ENCODE measurements at places on chromosomes 5 and 9.

DNA sequence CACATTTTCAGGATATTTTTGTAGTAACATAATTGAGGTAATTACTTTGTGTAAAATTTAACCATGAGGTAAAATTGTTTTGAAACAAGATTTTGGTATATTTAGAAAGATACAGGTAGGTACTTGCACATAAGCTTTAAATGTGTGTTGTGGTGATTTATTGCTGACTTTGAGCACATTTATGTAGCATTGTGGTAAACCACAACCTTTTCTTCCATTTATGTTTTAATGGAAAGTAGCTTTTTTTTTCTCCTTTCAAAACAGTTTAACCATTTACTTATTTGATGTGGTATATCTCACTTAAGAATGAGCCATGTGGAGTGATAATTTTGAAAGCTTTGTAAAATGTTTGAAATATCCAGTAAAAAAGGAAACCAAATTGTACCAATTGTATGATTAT is 35.6 kb downstream of the FCHO2 start:
- no peak for DNase-seq

DNA sequence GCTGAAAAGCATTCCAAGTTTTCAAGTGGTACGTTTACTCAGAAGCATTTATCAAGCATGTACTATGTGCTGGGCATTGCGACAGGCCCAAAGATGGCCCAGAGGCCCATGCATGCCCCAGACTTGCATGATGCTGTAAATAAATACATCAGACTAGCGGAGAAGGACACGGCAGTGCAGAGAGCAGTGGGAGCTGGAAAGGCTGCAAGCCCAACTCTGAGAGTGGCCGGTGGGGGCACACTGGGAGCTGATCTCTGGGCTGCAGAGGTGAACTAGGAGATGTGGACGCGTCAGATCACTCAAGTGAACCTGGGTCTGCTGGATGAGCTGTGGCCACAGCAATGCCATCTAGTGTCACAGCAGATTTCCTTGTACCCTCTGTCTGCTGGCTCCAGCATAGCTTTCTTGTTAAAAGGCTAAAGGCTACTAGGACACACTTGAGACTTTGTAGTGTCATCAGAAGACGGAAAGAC is 246.9 kb downstream of the FANCC start:
- no peak for DNase-seq

DNA sequence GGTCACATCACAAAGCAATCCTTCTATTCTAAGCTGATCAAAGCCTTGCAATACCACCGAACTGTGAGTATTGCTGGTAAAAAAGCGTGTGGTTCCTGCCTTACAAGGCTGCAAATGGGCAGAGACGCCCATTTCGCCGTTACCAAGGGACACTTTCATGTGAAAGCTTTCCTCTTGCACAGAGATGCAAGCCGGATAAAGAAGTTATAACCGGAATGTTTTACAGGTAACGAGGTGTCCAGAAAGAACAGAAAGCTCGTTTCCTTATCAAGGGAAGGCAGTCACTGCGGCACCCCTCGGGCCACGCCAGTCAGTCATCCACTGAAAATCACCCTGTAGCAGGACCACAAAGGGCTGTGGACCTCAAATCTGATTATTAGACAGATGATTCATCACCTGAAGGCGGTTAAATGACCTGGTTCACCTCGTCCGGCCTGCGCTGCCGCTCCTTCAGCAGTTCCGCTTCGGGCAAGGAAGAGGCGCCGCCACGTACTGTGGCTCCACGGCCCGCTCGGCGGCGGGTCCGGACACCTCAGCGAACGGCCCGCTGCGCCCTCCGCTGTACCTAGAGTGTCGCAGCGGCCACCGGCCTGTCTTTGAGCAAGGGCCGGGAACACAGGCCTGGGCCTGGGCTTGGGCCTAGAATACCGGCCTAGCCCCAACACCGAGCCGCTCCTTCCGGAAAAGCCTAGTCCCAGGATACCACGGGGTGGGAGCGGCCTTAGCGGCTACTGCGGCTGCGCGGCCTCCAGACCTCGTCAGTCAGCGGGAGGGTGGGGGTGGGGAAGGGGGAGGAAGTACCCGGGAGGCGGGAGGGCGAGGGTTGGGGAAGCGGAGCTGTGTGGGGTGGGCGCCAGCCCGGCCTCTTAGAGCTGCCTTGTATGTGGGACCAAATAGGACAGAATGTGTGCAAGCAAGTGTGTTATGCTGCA is at the start of gene KLHL9:
Gene KLHL9, minus strand, starts transcription at position 704 of the 932 bp plus-strand sequence. Its CDS starts 545 bp downstream, at position 159.
- peak; percentile 70 for DNase-seq

DNA sequence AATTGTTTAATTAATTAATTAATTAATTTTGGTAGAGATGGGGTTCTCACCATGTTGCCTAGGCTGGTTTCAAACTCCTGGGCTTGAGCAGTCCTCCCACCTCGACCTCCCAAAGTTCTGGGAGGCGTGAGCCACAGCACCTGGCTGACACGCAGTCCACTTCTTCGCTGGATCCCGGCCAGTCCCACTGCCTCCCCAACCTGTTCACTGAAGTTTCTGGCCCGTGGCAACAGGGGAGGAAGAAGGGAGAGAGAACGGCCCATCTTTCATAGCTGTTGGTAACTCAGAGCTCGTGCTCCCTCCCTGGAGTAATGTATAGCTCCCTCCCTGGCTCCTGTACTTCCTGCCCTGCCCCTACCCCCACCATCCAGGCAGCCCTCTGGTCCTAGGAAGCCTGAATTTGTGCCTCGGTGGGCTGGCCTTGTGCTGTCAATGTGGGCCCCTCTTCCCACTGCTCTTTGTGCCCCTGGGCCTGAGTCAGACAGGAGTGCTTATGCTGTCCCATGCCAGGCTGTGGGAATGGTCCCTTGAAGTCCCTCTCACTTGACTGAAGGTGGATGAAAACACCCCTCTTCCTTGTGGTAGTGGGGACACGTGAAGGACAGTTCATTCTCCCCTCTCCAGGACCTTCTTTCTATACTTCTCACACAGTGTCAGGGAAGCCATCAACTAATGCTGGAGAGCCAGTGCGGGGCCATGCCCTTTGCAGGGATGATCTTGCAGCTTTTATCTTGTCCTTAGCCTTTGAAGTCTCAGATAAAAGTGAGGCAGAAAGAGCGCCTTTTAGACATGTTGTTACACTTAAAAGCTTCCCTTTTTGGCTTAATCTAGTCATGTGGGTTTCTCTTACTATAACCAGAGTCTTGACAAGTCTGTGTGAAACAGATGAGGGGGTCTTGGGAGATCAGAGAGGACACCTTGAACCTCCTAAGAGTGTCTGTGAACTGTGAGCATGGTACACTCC is 38.1 kb downstream of the ANGPTL2 start:
- no peak for DNase-seq

DNA sequence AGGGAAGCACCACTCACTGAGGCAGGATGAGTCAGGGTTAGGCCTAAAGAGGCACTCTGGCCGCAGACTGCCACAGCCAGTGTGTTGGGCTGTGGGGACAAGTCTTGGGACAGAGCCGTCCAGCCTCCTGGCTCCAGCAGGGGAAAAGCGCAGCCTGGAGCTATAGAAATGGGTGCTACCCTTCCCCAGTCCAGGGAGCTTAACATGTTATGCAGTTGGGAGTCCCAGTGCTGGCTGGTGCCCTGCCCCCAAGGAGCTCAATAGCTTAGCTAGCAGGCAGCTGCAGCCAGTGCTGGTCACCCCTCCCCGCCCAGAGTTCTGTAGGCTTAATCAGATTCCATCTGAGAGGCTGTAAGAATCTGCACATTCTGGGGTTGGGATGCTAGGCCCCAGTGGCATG is 399.6 kb upstream of the TUSC1 start:
- DNase-seq: no peak

DNA sequence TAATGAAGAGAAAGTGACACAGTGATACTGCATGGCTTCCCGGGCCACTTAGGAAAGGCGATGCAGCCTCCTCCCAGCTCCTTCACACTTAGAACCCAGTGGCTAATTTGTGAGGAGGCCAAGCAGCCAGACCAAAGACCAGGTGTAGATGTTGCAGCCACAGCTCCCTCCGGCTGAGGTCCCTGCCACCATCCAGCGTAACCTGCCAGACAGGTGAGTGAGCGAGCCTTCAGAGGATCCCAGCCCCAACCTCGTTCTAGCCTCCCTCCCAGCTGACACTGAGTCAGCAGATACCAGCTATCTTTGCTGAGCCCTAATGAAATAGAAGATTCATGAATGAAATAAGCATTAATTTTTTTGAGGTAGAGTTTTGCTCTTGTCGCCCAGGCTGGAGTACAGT is 59.7 kb downstream of the COL23A1 start:
- DNase-seq: no peak

DNA sequence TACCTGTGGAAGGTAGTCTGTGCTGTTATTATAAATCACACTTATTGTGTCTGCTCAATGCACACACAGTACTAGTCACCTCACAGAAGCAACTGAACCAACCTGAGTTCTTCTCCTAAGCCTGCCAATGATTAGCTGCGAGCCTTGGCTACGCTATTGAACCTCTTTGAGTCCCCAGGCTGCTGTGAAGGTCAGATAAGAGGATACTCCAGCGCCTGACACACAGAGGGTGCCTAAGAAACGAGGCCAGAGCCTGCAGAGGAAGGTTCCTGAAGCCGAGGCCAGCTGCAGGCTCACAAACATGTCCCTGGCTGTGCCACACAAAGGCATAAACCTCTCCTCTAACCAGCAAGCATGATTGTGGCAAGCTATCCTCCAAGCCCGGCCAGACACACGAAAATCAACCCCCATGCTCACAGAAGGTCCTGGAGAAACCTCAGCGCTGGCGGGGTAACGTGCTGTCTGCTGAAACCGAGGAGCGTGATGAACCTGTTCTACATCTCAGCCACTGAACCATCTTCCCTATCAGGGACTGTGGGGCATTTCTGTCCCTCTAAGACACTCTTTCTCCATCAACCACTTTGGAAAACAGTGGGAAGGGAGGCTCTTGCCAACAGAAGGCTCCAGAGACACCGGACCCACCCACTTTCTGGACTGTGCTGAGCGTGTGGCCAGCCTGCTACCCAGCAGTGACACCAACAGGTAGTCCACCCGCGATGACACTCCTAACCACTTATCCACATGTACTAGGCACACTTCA is 53.2 kb upstream of the SLC25A51 start:
- no peak for DNase-seq

- DNase-seq: no peak
Measured at GRCh38 chr5:132830436-132831094, at the start of gene SHROOM1. Gene SHROOM1 (minus strand): TSS chr5:132830647. CDS start chr5:132826140, 4,507 bp downstream.

DNA sequence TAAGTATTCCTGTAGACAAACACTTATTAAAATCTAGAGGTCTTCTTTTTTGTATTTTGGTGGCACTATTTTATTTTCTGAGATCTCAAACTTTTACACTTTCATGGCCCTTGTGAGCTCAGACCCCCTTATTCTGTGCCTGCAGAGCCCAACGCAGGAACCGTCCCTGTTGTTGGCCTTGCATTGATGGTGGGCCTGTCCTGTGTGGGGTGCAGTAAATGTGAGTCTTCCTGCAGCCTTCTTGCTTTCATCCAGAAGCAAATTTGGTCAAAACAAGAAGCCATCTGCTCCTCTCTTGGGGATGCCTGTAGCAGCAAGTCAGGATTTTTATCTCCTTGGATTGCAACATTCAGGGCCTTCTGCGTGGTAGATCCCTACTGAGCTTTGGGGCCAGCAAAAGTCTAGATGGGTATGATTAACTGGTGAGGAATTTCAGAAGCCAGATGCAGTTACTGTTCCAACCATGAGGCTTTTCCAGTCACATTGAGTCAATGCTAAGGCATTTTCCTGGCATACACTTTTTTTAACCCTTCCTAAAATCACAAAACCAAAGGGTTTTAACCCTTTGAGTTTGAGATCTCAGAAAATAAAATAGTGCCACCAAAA is 31.7 kb downstream of the BASP1 start:
- DNase-seq: no peak

DNA sequence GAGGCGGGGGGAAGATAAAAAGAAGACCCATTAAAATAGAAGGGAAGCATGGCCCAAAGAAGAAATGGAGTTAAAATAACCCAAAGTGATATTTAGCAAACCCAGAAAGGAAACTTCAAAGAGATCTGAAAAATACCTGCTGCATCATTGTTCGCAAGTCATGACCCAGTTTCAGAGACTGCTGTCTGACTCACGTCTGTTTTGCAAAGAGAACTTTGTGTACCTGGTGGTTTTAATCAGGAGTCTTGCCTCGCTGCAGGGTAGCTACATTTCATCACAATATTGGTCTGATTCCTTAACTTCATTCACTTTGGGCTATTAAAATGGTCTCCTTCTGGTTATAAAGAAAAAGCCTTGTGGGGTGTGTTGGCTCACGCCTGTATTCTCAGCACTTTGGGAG is 461.1 kb upstream of the DAP start:
- DNase-seq: no peak

DNA sequence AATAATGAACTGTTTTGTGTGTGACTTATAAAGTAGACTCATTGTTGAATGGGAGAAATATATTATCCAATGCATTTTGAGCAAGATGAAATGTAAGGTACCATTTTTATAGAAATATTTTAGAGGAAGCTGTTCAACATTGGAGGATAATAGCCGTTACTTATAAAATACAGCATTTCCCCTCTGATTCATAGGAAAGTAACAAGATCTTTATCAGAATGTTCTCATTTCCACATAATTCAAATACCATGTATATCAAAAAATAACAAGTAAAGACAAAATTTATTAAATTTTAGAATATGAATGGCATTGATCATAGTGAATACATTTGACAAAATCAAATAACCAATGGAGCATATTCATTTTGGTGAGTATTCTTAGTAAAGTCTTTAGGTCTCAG is 346.7 kb upstream of the PTGER4 start:
- no peak for DNase-seq

GRCh38 chr5:127707209-127707608 is 4.0 kb downstream of the CCDC192 start:
- DNase-seq: no peak

- DNase-seq: no peak
Measured at GRCh38 chr5:166338801-166339200, 1952.6 kb upstream of the WWC1 start.

- DNase-seq: no peak
Measured at GRCh38 chr5:158988987-158989730, 110.6 kb downstream of the EBF1 start.

DNA sequence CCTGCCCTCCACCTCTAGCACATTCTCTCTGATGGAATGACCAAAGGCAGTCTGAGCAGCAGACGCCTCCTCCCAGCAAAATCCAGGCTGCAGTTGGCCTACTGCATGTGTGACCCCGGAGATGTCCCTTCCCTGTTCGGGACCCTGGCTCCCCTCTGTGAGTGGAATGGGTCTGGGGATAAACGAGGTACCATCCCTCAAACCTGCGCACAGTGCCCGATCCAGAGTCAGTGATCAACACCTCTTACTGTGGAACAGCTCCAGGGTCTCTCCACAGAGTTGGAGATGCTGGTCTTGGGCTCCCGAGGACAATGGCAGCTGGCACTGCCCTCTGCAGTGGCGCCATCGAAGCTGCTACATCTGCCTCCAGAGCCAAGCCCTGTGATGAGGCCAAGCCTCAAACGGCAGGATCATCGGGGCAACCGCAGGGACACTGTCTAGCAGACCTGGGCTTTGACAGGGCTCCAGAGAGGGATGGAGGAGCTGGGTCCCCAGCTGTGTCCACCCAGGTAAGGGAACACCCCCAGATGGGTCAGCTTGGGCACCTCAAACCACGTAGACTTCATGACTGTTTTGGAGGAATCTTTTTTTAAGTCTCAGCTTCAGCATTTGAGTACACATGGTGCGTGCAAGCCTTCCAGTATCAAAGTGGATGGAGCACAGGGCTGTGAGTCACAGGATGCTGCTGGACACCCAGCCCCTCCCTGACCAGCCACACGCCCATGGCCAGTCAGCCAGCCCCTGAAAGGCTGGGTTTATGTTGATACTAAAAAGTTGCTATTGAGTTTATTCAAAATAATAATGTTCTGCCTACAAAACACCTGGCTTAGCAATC is 13.0 kb downstream of the MED10 start:
- no peak for DNase-seq

All from stimulated activated CD4-positive, alpha-beta T cell treated with anti-CD3 and anti-CD28 coated beads, Interleukin-1b, Interleukin-23, amount 100 ng/mL, for 1 hour (primary cell).